ENCODE measurements at places on chromosomes 6 and 20. TPM values are rescaled to one million over a fixed set of nuclear protein-coding genes. Genes with fewer than 3 reads are reported as not detected.

GRCh38 chr6:130128326-130128725 lies 94.4 kb downstream of the SAMD3 start:
- DNase-seq = no peak

- peak; percentile 68 for DNase-seq
Observed at GRCh38 chr20:49534255-49534712, 33.7 kb downstream of the PTGIS start.

GRCh38 chr6:40286721-40287120 lies 300.4 kb downstream of the LRFN2 start:
- DNase-seq = no peak

- no peak for DNase-seq
Observed at GRCh38 chr6:89387516-89388201, 24.4 kb downstream of the RRAGD start.

DNA sequence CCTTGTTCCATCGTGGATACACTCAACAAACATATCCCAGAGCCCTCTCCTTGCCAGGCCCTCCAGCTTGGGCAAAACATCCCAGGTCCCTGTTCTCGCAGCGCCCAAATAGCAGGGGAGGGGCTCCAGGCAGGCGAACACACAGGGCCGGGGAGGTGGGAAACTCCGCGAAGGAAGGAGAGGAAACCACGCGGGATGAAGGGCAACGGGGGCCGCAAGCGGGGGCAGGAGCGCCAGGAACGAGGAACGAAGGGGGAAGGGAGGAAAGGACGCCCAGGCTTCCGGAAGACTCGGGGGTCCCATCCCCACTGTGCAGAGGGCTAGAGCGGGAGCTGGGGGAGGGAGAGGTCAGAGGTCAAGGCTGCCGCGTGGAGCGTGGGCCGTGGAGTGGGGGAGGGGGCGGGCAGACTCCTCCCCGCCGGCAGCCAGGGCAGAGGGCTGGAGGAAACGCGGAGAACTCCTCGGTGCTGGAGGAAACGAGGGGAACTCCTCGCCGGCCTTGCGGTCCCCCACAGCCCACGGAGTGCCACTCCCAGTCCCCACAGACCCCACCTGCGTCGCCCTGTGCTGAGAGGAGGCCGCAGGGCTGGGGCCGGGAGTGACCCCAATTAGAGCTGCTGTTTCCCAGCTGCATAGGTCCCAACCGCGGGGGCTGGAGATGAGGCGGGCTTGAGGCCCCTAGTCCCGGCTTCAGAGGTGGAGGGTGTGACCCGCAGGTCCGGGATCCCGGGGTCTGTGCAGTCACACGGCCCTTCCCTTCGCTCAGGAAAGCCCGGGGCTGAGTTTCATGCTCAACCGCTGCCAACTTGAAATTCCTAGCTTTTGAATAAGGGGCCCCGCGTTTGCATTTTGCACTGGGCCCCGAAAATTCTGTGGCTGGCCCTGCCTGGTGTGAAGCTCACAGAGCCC lies 1.2 kb upstream of the RBM38 start:
- DNase-seq = no peak

- peak; percentile 41 for DNase-seq
Observed at GRCh38 chr20:610130-611046, at the start of gene TCF15. Gene TCF15, minus strand, starts transcription at chr20:610309. Its CDS starts 72 bp downstream, at chr20:610237.

DNA sequence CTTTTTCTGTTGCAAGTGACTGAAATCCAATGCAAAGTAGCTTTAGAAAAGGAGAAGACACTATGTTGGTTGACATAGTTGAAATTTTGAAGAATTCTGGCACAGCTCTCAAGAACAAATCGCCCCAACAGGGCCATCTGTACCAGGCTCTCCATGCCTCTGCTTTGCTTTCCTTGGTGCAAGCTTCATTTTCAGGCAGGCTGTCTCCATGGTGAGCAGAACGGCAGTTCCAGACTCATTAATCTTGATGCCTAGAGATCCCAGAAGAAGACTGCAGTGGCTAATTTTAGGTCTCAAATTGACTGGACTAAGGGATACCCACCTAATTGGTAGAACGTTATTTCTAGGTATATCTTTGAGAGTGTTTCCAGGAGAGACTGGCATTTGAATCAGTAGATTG lies 950.7 kb upstream of the FLRT3 start:
- peak; percentile 26 for DNase-seq

DNA sequence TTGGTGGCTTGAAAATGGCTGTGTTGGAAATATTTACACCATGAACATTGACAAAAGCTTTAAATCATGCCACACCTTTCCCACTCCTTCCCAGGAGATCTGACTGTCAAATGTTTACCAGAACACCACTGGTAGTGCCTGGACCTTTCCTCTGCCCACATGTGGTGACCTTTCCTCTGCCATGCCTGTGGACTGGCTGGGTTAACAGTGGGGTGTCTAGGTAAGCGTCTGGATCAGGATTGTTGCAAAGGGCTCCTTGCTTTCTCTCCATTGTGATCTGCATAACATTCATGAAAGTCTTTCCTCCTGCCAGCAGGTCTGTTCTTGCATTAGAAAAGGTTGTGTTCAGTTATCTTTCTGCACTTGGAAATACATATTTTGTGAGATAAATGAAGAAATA lies 572.7 kb downstream of the DHX35 start:
- no peak for DNase-seq

- no peak for DNase-seq
Observed at GRCh38 chr20:62327726-62328495, 25.1 kb downstream of the ADRM1 start.

GRCh38 chr6:40713002-40713719 lies 126.0 kb upstream of the LRFN2 start:
- no peak for DNase-seq

DNA sequence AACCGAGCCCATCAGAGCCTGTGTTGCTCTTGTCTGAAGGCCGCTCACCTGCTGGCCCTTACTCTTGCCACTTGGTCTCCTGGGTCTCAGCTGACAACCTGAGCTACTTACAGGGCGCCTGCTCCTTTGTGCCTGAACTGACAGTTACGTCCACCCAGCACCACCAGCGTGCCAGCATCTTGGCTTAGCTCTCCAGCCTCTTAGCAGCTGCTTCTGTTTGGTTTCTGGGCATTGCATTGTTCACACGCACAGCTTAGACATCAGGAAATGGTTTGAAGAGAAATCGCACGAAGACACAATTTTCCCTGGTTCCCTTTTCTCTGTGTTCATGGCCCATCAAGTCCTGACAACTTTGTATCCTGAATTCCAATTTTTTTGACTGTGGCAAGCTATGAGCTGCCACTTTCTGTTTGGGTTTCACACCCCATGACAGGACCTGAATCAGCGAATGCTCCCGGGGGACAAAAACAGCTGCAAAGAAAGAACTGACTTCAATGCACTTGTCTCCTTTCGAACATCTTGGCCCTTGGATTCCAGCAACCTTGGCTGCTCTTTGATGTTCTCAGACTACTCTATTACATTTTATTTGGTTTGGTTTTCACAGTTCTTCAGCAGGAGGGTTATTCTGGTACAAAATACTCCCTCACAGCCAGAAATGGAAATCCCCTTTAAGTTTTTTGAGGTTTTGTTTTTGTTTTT lies 45.2 kb upstream of the LY86 start:
- DNase-seq = no peak

DNA sequence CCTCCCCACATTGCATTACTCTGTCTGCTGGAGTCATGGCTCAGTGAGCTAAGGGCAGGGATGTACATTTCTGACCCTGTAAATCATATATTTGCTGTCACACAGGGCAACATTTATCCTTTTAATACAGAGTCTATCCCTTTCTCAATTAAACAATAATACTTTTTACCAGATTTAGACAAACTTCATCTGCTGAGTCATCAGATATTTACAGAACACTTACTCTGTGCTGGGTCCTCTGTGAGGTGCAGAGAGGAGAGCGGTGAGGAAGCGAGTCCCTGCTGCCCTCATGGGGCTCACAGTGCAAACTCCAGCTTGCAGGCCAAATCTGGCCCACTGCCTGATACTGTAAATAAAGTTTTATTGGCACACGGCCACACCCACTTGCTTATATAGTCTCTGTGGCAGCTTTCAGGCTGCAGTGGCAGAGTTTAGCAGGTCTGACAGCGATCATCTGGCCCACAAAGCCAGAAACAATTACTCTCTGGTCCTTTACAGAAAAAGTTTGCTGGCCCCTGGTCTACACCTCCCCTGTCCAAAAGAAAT lies 144.5 kb downstream of the CDH26 start:
- DNase-seq = no peak

DNA sequence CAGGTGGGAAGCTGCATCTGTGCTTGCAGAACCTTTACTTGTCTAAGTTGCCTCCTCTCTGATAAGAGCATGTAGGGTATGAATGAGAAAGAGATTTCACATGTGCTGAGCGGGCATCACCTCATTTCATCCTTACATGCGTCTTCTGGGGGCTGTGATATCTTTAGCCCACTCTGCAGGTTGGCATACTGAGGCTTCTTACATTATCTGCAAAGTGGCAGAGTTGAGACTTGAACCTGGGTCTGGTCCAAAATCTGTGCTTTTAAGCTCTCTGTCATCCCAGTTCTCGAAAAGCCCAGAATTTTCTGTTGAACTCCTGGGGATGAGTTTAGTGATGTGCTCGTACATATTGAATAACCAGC lies 2.0 kb upstream of the SRC start:
- DNase-seq = no peak

DNA sequence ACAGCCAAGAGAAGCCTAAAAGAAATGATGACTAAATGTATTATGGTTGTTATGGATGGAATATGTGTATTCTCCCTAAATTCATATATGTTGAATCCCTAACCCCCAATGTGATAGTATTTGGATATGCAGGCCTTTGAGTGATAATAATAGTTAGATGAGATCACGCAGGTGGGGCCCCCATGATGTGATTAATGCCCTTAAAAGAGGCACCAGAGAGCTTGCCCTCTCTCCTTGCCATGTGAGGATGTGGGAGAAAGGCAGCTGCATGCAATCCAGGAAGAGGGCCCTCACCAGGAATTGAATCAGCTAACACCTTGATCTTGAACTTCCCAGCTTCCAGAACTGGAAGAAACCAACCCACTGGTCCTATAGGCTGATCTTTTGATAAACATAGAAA lies 190.6 kb upstream of the TCF21 start:
- DNase-seq = no peak

DNA sequence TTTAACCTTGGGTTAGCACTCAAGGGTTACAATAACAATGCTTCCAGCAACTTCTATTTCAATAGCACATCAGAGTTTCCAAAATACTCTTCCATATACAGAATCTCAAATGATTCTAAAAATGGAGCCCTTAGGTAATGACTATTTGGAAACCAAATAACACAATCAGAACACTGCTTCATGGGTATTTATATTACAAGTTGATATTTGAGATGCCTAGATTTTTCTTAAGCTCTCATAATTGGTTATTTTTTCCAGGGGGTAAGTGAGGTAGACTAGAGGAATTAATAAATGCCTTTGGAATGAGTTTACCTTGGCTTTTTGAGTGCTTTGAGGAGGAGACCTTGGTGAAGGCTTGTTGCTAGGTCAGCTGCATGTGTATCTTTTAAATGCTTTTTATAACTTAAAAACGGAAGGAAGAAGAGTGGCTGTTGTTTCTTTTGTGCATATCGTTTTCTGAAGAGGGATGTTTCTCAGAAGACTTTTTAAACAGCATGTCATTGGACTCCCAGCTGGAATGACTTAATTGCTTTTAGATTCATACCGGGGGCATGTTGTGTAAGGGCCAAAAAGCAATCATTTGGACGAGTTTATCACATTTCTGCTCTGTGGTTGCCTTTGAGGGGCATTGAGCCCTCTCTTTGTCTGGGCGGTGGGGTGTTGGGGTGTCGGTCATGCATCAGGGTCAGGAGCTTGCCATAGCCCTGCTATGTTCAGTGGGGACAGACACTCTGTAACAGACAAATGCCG lies 186.0 kb downstream of the DTNBP1 start:
- no peak for DNase-seq

DNA sequence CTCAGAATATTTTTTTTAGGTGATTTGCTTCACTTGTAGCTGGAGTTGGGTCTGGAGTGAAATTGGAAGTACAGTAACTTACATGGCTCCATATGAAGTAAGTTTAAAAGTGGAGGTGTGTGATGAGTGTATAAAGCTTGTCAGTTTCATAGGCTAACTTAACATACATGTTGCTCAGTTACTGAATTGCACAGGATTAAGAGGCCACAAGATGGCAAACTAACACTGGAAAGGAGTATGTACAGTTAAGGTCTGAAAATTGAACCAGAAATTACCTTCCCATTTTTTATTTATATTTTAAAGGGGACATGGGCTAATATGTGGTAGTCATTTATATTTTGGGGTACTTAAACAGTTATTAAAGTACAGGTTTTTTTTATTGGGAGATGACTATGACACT lies 45.3 kb upstream of the SMIM8 start:
- DNase-seq = no peak

GRCh38 chr20:15491575-15491974 lies 1081.7 kb downstream of the KIF16B start:
- no peak for DNase-seq

GRCh38 chr6:139174961-139175360 lies 40.1 kb downstream of the HECA start:
- no peak for DNase-seq

DNA sequence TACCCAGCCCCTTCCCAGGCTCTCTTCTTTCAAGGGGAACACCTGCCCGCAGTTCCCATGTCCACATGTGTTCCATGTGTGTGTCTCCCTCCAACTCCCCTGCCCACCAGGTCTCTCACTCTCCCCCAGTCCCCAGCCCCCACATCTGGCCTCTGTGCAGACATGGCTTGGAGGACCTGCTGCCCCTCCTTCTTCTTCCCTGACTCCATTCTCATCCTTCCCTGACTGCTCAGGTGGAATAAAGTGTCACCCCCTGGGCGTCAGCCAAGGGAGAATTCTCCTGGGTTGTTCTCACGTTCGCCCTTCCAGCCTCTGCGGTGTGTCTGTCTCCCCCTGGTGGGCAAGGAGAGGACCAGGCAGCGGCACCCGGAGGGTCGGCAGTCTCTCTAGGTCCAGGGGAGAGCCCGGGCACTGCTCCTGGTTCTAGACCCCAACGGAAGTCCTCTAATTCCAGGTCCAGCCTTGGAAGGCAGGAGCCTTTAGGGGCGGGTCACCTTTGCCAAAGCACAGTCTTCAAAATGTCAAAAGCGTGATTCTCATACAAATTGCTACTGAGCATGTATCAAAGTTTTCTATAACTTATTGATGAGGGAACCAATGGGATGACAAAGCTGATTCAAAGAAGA lies 50.5 kb downstream of the EBF4 start:
- no peak for DNase-seq

- DNase-seq = no peak
Observed at GRCh38 chr6:170056278-170056711, 234.6 kb downstream of the DLL1 start.

- no peak for DNase-seq
Observed at GRCh38 chr20:25090492-25091429, 8.8 kb upstream of the VSX1 start.

The HLA-DQA2 gene
- total RNA-seq = not detected

The FOXQ1 gene
- total RNA-seq = 2.4 TPM

The PPARD gene
- 5.5 TPM for total RNA-seq

The CTSA gene
- total RNA-seq = 33.1 TPM

The TMEM74B gene
- 6.4 TPM for total RNA-seq

The MAP3K4 gene
- 48.5 TPM for total RNA-seq

The MUCL3 gene
- total RNA-seq = not detected

The SLC17A1 gene
- total RNA-seq = not detected

The TRIM10 gene
- 0.36 TPM for total RNA-seq

The SPAG4 gene
- 0.64 TPM for total RNA-seq

The SALL4 gene
- total RNA-seq = 2.3 TPM

The CLVS2 gene
- total RNA-seq = 35.0 TPM

The ELOVL2 gene
- total RNA-seq = 22.0 TPM
